ENCODE measurements at places on chromosomes 12 and 14.

DNA sequence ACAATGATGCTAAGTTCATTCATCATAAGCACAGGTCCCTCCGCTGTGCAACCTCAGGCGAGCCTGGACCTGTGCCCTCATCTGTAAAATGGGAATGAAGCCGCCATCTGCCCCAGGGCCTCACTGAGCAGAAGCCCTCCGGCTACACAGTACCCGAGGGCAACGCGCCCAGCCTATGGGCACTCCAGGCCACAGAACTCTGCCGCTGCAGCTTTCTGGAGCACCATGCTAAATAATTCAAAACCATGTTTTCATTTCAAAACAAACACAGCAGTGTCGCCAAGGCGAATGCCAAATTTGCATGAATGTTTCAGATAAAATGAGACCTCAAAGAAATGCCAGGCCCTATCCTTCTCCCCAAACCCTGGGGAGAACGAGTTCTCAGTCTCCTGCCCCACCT lies 4.0 kb downstream of the NCOR2 start:
- H3K27ac ChIP-seq: no peak overlapping the region
- H3K36me3 ChIP-seq: peaks cover 3% of the 10 kb centered on the region
- DNase-seq: no peak
- no peaks in the 10 kb centered on the region for H3K27me3 ChIP-seq

- DNase-seq: no peak
- peaks cover 16% of the 10 kb centered on the region for H3K4me1 ChIP-seq
- H3K27ac ChIP-seq: no peak overlapping the region
- peaks cover 26% of the 10 kb centered on the region for H3K36me3 ChIP-seq
- H3K27me3 ChIP-seq: no peaks in the 10 kb centered on the region
Observed at GRCh38 chr12:46400406-46400805, 27.8 kb upstream of the SLC38A2 start.

GRCh38 chr12:22034709-22035506 lies 11.1 kb upstream of the CMAS start:
- no peak for DNase-seq
- H3K27ac ChIP-seq: no peak overlapping the region
- peaks cover 7% of the 10 kb centered on the region for H3K4me1 ChIP-seq
- H3K27me3 ChIP-seq: no peaks in the 10 kb centered on the region
- H3K36me3 ChIP-seq: no peaks in the 10 kb centered on the region

DNA sequence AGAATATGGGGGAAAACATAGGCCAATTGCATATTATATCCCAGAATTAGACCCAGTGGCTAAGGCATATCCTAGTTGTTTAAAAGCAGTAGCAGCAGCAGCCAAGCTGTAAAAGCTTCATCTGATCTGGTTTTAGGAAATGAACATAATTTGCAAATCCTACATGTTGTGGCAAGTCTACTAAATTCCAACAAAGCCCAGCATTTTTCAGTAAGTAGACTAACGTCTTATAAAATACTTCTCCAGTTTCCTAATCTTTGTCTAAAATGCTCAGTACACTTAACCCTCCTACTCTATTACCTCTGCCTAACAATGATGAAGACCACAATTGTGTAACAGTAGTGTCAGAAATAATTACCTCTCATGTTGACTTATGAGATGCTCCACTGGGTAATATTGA lies 70.9 kb upstream of the RERGL start:
- H3K27me3 ChIP-seq: no peaks in the 10 kb centered on the region
- H3K27ac ChIP-seq: no peak overlapping the region
- no peak overlapping the region for H3K4me3 ChIP-seq
- no peaks in the 10 kb centered on the region for H3K36me3 ChIP-seq
- H3K4me1 ChIP-seq: peaks cover 6% of the 10 kb centered on the region
- DNase-seq: no peak

DNA sequence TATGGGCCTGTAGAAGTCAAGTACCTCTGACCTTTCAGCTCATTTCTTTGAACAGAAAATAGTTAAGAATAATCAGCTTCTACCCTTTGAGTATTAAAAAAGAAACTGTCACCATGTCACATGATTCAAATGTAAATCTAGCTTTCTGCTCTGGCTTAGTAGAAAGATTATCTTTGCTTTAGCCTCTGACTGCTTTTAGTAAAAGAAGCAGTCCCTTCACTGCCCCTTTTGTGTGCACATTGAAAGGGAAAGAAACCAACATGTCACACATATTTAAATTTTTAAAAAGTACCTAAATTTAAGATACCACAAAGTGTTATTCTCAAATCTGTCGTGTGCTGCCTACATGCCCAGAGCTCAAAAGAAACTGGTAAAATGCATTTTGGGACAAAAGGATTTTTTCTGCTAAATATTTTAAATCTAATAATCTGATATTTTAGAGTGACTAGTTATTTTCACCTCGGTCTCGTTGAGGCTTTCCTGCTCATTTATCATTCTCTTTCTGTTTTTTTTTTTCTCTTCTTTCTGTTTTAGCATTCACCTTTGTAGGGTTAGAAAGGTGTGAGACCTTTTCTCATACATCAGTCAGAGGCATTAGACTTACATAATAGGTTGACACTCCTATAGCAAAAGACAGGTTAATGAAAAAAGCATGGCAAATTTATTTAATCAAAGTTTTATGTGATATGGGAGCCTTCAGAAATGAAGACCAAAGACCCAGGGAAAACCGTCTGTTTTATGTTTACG lies 41.3 kb downstream of the SLC16A7 start:
- DNase-seq: no peak
- peaks cover 14% of the 10 kb centered on the region for H3K36me3 ChIP-seq
- peaks cover 64% of the 10 kb centered on the region for H3K4me1 ChIP-seq
- H3K4me3 ChIP-seq: no peak overlapping the region

DNA sequence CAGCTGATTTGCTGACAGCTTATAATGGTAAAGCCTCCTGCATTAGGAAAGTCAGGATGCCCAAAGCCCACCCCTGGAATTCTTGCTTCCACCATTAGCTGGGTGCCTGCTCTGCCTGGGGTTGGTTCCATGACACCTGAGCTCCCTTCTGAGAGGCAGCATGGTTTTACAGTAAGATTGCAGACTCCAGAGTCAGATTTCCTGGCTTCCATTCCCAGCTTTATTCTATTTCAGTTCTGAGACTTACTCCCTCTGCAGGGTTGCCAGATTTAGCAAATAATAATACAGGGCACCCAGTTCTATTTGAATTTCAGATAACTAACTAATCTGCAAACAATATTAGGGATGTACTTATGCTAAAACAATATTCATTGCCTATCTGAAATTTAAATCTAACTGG lies 12.2 kb downstream of the STAB2 start:
- H3K4me1 ChIP-seq: no peaks in the 10 kb centered on the region
- DNase-seq: no peak
- no peak overlapping the region for H3K27ac ChIP-seq

DNA sequence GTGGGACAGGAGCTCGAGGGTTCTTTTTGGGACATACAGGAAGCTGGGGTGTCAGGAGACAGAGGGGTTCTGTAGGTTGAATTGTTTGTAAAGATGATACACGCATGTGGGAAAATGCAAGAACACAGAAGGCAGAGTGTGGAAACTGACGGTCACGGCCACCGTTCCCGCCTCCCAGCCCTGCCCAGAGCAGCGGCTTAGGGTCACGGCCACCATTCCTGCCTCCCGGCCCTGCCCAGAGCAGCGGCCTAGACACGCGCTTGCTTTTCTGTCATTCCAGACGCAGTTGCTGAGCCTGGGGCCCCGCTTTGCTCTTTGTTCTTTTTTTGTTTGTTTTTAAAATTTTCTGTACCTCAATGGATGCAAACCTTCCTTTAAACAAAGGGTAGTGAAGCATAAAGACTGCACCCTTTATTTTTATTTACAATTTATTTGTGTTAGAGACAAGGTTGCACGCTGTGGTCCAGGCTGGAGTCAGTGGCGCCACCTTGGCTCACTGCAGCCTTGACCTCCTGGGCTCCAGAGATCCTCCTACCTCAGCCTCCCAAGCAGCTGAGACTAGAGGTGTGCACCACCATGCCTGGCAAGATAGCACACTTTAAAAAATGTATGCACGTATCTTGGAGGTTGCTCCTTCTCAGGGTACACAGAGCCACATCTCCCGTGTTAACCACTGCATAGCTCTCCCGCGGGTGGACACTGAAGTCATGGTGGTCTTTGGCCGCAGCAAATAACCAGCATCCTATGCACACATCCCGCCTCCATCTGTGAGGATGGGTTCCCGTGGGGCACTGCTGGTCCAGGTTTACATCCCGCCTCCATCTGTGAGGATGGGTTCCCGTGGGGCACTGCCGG lies 142.3 kb downstream of the ADGRD1 start:
- H3K27ac ChIP-seq: no peak overlapping the region
- no peak for DNase-seq
- peaks cover 7% of the 10 kb centered on the region for H3K4me1 ChIP-seq
- H3K27me3 ChIP-seq: no peaks in the 10 kb centered on the region
- no peak overlapping the region for H3K4me3 ChIP-seq
- H3K36me3 ChIP-seq: no peaks in the 10 kb centered on the region

DNA sequence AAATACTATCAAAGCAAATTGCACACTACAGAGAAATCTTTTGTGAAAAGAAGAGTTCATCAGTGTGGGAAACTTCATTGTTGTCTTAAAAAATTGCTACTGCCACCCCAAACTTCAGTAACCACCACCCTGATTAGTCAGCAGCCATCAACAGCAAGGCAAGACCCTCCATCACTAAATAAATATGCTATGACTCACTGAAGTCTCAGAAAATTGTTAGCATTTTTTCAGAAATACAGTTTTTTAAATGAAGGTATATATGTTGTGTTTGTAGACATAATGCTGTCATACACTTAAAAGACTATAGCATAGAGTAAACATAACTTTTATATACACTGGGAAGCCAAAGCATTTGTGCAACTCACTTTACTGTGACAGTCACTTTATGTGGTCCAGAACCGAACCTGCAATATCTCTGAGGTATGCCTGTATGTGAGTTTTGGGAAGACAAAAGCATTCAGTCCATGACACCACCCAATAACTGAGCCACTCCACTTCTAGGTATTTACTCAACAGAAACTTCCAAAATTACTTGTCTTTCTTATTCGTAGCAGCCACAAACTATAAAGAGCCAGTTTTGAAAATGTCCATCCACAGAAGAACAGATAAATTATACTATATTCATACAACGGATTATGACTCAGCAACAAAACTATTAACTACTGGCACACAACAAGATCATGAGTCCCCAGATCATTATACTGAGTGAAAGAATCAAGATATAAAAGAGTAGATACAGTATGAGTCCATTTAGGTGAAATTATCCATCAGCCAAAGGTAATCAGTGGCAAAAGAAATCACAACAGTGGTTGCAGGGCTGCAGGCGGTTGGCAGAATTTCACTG lies 649.6 kb downstream of the BCL11B start:
- H3K27me3 ChIP-seq: no peaks in the 10 kb centered on the region
- no peak for DNase-seq
- no peaks in the 10 kb centered on the region for H3K4me1 ChIP-seq
- no peak overlapping the region for H3K27ac ChIP-seq
- no peak overlapping the region for H3K4me3 ChIP-seq
- peaks cover 17% of the 10 kb centered on the region for H3K36me3 ChIP-seq

DNA sequence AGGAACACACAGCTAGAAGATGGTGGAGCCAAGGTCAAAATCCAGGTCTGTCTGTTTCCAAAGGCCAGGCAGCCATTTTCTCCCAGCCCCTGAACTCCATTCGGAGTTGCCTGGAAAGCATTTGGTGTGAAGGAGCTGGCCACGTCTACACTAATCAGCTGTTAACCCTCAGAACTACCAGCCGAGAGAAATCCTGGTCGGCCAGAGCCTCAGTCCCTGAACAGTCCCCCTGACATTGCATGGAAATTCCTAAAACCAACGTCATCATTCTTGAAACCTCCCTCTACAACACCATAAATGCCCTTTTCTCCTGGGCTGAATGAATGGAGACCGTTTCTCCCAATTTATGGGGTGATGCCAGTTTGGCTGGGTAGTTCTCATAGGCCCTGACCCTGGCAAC lies 245.6 kb downstream of the SLC41A2 start:
- DNase-seq: no peak
- no peak overlapping the region for H3K4me3 ChIP-seq
- H3K27ac ChIP-seq: no peak overlapping the region

DNA sequence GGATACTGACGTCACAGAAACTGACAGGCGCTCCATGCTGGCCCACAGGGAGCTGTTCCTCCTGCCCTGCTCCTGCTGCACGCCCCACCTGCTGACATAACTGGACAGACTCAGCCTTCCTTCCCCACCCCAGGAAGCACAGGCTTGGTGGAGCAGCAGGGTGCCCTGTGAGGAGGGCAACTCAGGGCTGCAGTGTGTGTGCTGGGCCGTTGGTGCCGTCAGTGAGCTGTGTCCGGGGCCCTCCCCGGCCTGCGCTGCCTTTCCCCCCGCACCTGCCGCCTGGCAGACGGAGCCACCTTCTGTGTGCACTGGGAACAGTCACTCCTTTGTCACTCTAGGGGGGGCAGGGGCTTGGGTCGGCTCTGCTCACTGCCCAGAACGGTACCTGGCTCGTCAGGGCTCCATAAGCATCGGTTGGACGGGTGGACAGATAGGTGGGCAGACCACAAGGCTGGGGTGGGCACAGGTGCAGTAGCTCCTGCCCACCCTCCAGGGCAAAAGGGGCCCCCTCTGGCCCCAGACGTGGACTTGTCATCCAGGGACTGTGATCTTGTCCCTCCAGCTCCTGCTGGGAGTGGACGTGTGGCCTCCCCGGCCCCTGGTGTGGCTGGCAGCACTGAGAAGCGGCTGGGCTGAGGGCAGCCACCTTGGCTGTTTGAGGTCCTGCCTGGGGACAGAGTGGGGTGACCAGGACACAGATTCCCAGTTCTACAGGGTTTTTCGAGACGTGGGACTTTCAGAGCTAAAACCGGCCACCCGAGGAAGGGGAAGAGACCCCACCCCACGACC lies 32.8 kb downstream of the FBRSL1 start:
- no peak overlapping the region for H3K4me3 ChIP-seq
- H3K27ac ChIP-seq: no peak overlapping the region
- no peak for DNase-seq
- peaks cover 12% of the 10 kb centered on the region for H3K36me3 ChIP-seq

- peaks cover 13% of the 10 kb centered on the region for H3K36me3 ChIP-seq
- no peak for DNase-seq
- no peak overlapping the region for H3K27ac ChIP-seq
- H3K27me3 ChIP-seq: peaks cover 2% of the 10 kb centered on the region
- no peak overlapping the region for H3K4me3 ChIP-seq
Observed at GRCh38 chr12:28162697-28163096, 27.6 kb upstream of the CCDC91 start.

DNA sequence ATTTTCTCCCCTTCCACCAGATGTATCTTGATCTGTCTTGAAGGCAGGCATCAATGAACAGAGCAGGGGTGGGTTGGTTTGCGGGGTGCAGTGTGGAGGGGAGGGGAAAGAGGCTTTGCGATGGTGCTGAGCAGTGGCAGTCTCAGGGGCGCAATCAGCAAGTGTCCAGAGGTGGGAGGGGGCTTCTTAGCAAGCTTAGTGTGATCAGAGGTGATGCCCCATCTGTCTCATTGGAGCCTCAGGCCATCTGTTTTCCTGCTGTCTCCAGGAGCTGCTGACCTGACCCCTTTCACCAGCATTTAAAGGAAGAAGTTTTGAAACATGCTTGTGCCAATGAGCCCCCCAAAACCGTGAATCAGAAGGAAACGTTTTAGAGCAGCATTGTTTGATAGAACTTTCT lies 187.7 kb upstream of the LHX5 start:
- no peak overlapping the region for H3K27ac ChIP-seq
- no peak for DNase-seq
- H3K4me1 ChIP-seq: no peaks in the 10 kb centered on the region
- peaks cover 6% of the 10 kb centered on the region for H3K27me3 ChIP-seq
- H3K4me3 ChIP-seq: no peak overlapping the region
- no peaks in the 10 kb centered on the region for H3K36me3 ChIP-seq

- peak overlapping the region; percentile 98 for H3K4me3 ChIP-seq
- H3K36me3 ChIP-seq: peaks cover 3% of the 10 kb centered on the region
- peak; percentile 36 for DNase-seq
- peak overlapping the region; percentile 98 for H3K27ac ChIP-seq
Observed at GRCh38 chr12:49109641-49110463, 795 bp downstream of the LMBR1L start.

Measured in naive thymus-derived CD8-positive, alpha-beta T cell (primary cell).